ACHN (cell line): ENCODE measurements at places on chromosomes 2 and 18.

DNA sequence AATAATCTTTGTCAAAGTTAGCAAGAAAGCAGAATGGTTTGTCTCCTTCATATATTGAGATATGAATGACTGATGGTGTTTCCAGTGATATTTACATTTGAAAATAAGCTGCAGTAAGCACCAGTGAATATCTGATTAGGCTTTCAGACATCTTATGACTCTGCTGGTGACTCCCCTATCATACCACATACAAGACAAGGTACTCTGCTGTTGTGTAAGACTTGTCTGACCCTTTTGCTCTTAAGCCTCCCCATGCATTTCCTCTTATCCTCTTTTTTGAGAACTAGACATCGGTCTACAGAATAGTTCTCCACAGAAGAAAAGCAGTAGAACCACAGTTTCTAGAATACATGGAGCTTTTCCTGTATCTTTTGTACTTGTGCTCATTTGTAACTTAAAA lies 9.3 kb downstream of the POLI start:
- DNase-seq, result peak; percentile 5

DNA sequence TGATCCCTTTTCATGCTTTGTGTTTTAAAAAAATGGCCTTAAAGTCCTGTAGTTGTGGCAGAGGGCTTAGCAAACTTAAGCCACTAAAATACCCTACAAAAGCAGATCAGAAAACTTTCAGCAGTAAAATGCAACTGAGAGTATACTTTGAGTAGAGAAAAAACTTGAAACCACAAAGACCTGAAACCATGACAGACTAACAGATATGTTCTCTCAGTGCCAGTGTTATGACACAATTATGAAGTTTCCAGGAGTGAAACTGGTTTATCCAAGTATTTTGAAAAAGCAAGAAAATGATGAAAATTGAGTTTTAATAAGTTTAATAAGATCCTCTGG lies 74.5 kb downstream of the SPRED2 start:
- no peak for DNase-seq

DNA sequence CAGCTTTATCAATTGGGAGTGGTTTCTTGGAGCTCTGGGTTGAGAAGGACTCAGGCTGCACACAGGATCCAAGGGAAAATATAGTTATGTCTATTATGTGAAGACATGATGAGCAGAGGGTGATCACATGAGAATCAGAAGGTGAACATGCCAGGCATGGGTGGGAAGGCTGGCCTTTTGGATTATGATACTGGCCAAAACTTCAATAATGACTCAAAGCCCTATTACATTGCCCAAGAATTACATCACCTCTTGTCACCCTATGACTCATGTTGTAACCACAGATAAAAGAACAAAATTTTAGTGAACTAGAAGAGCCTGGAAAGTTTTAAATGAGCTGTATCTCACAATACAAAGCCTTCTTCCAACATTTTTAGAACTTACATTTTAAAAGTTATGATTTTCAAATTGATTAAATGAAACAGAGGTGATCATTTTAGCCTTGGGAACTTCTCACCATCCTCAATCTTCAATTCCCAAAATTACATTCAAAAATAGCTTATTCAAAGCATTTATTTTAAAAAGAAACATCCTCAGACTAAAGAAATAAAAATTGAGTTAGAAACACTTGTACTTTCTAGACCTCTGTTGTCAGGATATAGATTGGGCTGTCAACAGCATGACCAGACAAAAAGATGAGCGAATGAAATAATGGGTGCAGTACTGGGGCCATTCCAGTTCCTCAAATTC lies 428.3 kb downstream of the MBD2 start:
- DNase-seq, result peak; percentile 71

GRCh38 chr2:36800381-36800780 lies 103.9 kb downstream of the VIT start:
- DNase-seq, result no peak

DNA sequence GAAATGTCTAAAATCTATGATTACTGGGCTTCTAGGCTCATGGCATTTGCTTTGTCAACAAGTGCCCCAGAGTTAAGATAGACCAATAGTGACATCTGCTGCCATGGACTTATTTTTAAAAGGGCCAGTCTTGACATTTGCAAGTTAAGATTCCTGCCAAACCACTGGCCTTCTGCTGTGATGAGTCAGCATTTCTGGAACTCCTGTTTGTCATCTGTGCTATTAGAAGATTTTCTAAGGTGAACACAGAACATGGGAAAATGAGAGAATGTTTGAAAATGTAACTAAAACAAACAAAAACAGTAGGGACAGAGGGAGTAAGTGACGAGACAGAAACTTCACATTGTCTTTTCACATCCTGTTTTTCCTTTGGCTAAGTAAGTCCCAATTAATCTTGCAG lies 93.7 kb upstream of the WDR75 start:
- peak; percentile 83 for DNase-seq

- DNase-seq, result no peak
Observed at GRCh38 chr2:157439824-157440186, 4.1 kb downstream of the CYTIP start.

- no peak for DNase-seq
Observed at GRCh38 chr2:2107627-2108026, 223.4 kb downstream of the MYT1L start.

GRCh38 chr2:240250985-240251847 lies 110.8 kb upstream of the OTOS start:
- peak; percentile 88 for DNase-seq

DNA sequence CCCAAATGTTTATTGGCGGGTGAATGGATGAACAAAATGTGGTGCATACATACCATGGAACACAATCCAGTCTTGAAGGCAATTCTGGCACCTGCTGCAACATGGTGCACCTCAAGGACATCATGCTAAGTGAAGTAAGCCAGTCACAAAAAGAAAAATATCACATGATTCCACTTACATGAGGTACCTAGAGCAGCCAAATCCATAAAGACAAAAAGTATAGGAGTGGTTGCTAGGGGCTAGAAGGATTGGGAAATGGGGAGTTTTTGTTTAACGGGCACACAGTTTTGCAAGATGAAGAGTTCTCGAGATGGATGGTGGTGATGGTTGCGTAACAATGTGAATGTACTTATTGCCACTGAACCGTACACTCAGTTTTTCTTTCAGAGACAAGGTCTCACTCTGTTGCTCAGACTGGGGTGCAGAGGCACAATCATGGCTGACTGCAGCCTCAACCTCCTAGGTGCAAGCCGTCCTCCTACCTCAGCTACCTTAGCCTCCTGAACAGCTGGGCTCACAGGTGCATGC lies 90.9 kb upstream of the CERS6 start:
- DNase-seq, result no peak

DNA sequence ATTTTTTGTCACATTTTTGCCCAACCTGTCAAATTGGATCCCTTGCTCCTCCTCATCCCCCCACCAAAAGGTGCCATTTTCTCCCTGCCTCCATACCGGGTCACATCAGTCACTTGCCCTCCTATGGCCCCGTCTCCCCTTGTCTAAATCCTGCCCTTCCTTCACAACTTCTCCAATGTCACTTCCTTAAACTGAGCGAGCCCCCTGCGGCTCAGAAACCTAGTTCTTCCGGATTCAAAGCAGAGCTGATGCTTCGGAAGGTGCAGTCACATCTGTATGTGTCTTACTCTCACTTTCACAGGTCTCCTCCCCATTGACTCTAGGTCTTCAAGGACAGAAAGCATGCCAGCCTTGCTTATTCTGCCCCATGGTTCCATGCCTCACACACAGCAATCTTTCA lies 22.1 kb downstream of the TNP1 start:
- no peak for DNase-seq

DNA sequence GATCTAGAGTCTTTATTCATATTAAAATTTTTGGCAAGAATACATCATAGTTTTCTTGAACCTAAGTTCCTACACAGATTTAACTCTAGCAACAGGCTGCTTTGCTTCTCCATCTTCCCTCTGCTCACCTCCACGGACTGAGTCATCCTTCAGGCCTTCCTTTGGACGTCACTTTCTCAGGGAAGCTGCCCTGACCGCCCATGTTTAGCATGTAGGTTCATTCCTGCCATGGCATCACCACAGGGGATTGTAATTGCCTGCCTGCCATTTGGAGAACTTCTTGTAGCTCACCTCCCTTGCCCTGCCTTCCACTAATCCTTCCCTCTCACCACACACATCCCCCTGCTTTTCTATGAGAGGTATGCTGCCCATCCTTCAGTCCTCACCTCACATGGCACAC lies 43.9 kb upstream of the B3GNT2 start:
- no peak for DNase-seq

DNA sequence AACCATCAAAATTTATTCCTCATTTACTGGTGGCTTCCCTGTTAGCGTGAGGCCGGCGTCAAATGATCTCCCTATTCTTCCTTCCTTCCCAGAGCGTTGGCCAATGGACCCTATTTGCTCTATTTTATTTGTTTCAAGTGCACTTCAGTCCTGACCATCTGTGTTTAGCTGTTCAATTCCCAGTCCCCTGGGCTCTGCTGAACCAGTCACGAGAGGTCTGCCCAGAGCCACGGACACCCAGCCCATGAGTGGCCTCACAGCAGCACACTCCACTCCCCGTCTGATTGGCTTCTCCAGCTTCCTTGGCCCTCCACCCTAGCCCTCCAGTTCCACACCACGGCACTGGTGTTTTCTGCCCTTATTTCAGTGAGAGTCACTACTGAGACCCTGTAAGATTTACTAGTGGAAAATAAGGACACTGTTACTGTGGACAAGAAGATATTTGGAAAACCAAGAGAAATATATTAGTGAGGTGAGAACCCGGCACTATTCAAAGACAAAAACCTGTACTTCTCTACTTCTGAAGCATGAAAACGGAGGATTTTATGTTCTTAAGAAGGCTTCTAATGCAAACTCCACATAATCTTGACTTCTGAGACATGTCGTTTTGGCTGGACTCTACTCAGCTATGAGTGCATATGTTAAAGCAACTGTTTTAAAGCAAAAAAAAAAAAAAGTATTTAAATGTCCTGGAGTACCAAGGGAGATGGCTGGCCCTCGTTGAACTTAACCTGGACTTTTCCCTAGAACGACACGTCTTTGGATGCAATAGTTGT lies 86.6 kb downstream of the COL6A3 start:
- DNase-seq, result no peak

DNA sequence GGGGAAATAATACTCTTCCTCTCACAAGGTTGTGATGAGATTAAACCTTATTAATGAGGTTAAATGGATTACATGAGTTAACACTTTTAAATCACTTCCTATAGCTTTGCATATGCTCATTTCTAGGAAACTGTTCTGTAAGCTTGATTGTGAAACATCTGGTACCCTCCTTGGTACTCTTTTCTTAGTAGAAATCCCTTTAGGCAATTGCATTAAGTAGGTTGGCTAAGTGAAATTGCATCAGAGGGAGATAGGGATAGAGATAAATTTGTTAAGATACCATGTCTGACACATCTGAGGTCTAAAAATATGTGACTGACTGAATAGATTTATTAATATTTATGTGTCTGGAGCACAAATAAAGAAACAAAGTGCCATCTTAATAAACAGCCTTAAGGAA lies 275.9 kb upstream of the MAP2 start:
- no peak for DNase-seq

DNA sequence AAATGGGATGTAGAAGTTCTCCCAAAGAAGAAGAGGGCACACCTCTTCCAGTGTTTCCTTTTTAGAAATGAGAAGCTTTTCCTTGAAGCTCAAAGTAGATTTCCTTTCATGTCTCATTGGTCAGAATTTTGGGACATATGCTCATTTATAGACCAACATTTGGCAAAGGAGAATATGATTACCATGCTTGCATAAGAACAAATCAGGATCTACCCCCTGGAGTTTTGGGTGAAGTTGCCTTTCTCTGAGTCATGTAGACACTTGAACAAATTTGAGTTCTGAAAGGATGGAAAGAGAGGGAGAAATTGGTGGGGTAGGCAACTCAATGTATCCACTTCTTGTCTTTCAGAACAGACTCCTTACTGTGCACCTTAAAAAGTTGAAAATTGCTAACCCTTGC lies 409.0 kb downstream of the SLC4A3 start:
- DNase-seq, result no peak

- no peak for DNase-seq
Observed at GRCh38 chr2:208638059-208638458, 231.5 kb downstream of the PTH2R start.

DNA sequence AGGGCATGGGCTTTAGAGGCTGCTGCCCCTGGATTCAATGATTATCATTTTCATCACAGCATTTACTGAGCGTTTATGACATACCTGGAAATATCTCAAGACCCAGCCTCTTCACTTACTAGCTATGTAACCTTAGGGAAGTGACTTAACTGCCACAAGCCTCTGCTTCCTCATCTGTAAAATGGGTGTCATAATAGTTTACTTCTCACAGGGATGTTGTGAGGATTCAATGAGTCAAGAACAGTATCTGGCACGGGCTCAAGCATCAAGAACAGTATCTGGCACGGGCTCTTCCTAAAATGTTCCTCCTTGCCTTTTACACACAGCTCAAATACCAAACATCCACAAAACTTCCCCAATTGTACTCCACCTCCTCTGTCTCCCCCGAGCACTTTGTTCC lies 31.4 kb downstream of the LGALSL start:
- DNase-seq, result no peak

GRCh38 chr2:99602476-99602875 lies 112.7 kb upstream of the REV1 start:
- DNase-seq, result peak; percentile 79

GRCh38 chr2:118493213-118493612 lies 354.2 kb downstream of the EN1 start:
- DNase-seq, result no peak

GRCh38 chr2:95055262-95055661 lies 29.8 kb downstream of the MAL start:
- no peak for DNase-seq

DNA sequence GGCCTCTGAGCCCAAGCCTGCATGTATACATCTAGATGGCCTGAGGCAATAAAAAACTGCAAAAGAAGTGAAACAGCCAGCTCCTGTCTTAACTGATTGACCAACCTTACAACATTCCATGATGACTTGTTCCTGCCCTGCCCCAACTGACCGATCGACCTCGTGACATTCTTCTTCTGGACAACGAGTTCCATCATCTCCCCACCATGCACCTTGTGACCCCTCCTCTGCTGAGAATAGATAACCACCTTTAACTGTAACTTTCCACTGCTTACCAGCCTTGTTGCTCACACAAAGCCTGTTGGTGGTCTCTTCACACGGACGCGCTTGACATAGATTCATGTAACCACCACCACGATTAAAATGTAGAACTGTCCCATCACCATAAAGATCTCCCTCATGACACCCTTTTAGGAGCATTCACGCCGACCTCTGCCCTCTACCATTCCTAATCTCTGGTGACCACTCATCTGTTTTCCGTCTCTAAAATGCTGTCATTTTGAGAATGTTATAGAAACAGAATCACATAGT lies 120.1 kb upstream of the REV1 start:
- no peak for DNase-seq

GRCh38 chr2:199847181-199847864 lies 3.7 kb downstream of the FTCDNL1 start:
- no peak for DNase-seq

- no peak for DNase-seq
Observed at GRCh38 chr2:202193881-202194353, 44.5 kb downstream of the SUMO1 start.

GRCh38 chr18:69947361-69948133 lies at the start of gene CD226:
TSS of gene CD226 (minus strand) at chr18:69947873. CDS start at chr18:69947406, 467 bp downstream.
- DNase-seq, result no peak
